ENCODE measurements at places on chromosomes 4 and X. TPM values are rescaled to one million over a fixed set of nuclear protein-coding genes. Genes with fewer than 3 reads are reported as not detected.

DNA sequence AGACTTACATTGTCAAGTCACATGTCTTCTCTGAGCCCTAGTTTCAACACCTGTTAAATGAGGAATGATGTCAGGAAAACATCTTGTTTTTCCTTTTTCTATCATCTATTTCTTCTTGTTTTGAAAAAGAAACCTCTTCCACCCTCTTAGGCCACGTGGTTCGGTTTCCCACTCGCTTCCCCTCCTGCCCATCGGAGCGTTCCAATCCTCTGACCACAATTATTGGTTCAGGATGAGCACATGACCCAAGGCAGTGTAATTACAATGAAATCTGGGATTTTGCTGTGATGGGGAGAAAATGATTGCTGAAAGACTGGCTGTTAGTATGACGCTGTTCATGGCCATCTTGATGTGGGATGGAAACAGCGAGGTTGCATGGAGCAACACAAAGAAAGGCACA is 186.7 kb downstream of the UNC5C start:
- no peaks in the 10 kb centered on the region for H3K27me3 ChIP-seq

DNA sequence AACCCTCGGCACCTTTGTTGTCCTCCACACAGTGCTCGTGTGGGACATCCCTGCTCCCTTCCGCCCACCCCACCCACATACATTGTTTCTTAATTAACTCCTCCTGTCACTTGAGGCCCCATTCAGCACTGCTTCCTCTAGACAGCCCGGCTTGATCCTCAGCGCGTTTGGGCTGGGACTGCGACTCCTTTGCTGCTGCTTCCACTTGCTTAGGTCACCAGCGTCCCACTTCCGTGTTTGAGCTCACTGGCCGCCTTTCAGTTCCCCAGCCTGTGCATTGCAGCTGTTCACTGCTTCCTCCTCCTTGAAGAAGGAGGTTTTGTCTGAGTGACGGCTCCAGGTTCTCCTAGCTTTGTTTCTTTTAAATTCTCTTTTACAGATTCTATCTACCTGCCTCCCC is 16.1 kb downstream of the RNF4 start:
- peak; percentile 57 for DNase-seq
- no peak overlapping the region for H3K27ac ChIP-seq
- H3K36me3 ChIP-seq: peaks cover 3% of the 10 kb centered on the region
- H3K27me3 ChIP-seq: no peaks in the 10 kb centered on the region
- peaks cover 12% of the 10 kb centered on the region for H3K4me1 ChIP-seq

DNA sequence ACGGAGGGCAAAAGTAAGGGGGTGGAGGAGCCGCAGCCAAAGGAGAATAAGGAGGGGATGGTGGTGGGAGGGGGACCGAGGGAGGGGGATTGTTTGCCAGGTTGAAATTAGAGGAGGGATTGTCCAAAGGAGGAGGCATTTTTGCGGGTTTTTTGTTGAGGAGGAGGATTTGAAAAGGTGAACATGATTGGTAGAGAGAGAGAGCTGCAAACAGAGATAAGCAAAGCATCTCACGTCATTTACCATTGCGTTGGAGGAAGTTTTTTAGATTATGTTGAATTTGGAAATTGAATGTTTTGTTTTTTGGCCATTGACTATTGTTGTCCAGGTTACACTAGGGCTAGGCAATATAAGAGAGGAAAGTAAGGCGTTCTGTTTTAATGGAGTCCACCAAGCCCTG is 54.5 kb upstream of the ABCB7 start:
- no peak for DNase-seq
- H3K27me3 ChIP-seq: no peaks in the 10 kb centered on the region
- no peaks in the 10 kb centered on the region for H3K36me3 ChIP-seq
- no peak overlapping the region for H3K4me3 ChIP-seq
- H3K4me1 ChIP-seq: no peaks in the 10 kb centered on the region
- H3K27ac ChIP-seq: no peak overlapping the region

DNA sequence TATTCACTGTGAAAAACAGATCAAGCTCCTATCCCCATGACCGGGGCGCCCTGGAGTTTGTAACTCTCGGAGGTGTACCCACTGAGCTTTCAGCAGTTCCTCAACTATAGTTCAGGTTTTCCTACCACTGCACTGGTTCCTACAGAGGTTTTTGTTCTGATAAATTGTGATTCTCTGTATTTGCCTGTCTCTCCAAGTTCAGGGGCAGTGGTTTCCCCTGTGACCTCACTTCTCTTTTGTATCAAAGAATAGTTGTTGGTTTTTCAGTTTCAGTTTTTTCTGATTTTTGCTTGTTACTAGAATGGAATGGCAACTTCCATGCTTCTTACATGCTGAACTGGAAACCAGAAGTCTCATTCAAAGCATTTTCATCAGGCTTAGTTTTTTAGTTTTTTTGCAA is 56.8 kb upstream of the PLS3 start:
- no peaks in the 10 kb centered on the region for H3K36me3 ChIP-seq
- H3K27me3 ChIP-seq: peaks cover 8% of the 10 kb centered on the region
- no peak overlapping the region for H3K4me3 ChIP-seq
- H3K27ac ChIP-seq: no peak overlapping the region
- H3K4me1 ChIP-seq: no peaks in the 10 kb centered on the region

DNA sequence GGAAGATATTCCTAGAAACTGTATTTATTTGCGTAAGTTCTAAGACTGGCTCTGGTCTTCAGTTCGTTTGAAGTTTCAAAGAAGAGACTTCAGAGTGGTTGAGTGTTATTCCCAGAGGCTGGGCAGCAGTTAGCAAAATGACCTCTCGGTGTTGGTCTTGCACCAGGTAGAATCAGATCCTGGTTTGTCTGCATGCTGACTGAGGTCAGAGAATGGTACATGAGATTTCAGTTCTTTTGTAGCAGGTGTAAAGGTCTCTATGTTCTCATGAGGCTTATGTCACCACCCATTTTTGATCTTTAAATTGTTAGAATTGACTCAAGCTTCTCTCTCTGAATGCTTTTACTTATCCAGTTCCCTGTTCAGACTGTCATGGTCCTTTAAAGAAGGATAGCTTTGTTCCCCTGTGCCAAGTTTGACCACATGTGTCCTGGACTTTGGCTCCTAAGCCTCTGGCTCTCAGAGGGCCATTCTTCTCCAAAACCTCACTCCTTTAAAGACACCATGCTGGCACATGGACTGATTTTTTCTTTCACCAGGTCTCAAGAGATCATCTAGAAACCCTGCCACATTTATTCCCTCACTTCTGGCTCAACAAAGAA is 355.8 kb upstream of the BOD1L1 start:
- DNase-seq: no peak
- no peaks in the 10 kb centered on the region for H3K36me3 ChIP-seq
- no peaks in the 10 kb centered on the region for H3K27me3 ChIP-seq
- H3K4me1 ChIP-seq: peaks cover 57% of the 10 kb centered on the region

GRCh38 chr4:151717314-151717713 is 43.5 kb downstream of the GATB start:
- no peaks in the 10 kb centered on the region for H3K27me3 ChIP-seq
- DNase-seq: no peak
- no peak overlapping the region for H3K4me3 ChIP-seq
- no peaks in the 10 kb centered on the region for H3K36me3 ChIP-seq

- H3K27ac ChIP-seq: peak overlapping the region; percentile 83
- peak overlapping the region; percentile 75 for H3K4me3 ChIP-seq
- no peaks in the 10 kb centered on the region for H3K27me3 ChIP-seq
- peaks cover 31% of the 10 kb centered on the region for H3K4me1 ChIP-seq
Observed at GRCh38 chr4:185204238-185204910, 574 bp upstream of the CFAP97 start.

GRCh38 chr4:183413234-183414200 is 30.9 kb upstream of the CDKN2AIP start:
- no peak overlapping the region for H3K4me3 ChIP-seq
- no peak overlapping the region for H3K27ac ChIP-seq
- no peaks in the 10 kb centered on the region for H3K36me3 ChIP-seq
- DNase-seq: no peak
- H3K4me1 ChIP-seq: no peaks in the 10 kb centered on the region

DNA sequence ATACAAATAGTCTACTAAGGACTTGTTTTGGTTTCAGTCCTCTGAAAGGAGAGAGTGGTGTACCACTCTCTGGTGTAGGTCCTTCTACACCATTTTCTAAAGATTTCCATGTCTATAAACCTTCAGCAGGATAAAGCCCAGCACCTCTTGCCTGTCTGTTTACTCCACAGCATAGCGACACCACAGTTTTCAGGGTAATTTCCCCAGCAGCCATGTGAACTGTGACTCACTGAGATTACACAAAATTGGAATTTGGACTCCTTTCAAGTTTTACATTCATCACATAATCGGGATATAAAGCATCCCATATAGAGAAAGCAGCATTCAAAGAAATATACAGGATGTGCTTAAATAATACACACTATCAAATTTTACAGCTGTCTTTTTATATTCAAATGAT is 229.6 kb downstream of the PRDM5 start:
- H3K4me1 ChIP-seq: peaks cover 15% of the 10 kb centered on the region
- DNase-seq: peak; percentile 53
- H3K4me3 ChIP-seq: no peak overlapping the region
- no peaks in the 10 kb centered on the region for H3K36me3 ChIP-seq

DNA sequence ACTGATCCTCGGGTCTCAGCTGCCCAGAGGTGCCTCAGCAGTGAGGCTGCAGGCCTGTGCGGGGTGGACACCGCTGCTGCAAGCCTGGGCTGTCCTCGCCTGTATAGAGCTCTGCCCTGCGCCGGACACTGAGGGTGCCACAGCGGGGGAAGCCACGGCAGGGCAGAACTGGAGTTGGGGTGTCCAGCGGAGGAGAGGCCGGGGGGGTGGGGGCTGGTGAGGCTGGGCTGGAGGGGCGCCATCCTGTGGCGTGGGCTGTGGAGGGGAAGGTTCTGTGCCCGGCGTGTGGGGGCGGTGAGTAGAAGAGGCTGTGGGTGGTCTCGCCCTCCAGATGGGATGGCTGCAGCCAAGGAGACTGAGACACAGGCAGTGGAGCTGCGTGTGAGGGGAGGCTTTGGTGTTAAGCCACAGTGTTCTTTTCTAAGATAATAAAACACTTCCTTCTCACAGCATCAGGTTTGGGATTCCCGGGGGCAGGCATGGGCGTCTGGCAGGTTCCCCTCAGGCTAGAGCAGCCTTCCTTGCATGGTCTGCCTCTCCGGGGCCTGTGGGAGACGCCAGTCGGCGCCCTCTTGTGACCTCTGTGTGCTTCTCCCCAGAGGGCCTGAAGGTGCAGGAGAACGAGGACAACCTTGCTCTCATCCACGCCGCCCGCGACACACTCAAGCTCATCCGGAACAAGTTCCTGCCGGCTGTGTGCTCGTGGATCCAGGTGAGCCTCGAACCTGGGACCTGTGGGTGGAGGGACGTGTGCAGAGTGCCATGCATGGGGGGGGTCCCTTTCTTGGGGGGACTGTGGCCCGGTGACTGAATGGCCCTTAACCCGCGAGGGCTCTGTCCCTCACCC is 7.4 kb downstream of the UVSSA start:
- H3K27ac ChIP-seq: no peak overlapping the region
- H3K36me3 ChIP-seq: peaks cover 22% of the 10 kb centered on the region
- no peak for DNase-seq

DNA sequence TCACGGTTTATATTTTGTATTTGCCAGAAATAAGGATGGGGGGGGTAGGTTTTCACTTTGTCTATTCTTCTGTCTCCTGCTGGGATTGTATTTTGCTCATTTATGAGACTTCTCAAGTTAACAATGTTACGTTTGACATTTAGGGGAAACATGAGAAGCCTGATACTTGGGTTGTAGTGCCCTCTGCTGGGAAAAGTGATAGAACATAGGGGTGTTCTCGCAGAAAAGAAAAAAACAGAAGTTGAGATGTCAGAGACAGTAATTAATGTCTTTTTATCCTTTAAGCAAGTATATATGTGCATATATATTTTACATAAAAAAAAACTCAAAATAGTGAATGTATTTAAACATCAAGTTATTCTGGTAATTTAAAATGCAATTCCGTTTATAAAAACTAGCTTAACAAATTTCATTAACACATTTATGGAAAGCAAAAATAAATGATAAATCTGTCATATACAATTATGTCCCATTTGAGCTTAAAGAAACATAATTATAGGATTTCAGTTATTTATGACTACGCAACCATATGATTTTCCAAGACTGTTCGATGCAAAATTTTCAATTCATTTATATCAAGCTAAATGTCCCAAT is 46.0 kb upstream of the TMPRSS11F start:
- no peaks in the 10 kb centered on the region for H3K36me3 ChIP-seq
- no peak overlapping the region for H3K27ac ChIP-seq
- no peaks in the 10 kb centered on the region for H3K27me3 ChIP-seq
- no peaks in the 10 kb centered on the region for H3K4me1 ChIP-seq
- no peak overlapping the region for H3K4me3 ChIP-seq
- peak; percentile 77 for DNase-seq

DNA sequence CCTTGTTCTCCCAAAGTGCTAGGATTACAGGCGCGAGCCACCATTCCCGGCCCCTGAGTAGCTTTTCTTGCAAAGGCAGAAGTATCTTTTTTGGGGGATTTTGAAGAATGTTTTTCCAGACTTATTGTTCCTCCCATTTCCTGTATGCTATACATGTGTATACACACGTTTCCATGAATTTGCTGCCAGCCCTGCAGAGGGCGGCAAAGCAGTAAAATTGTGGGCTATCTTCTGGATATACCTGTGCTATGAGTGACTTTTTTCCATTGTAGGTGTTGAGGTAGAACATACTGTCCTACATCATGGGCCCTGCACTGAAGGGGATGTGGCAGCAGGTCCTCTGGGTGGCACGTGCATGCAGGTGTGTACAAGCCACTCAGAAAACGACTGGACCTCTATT is 16.9 kb upstream of the MED28 start:
- peaks cover 53% of the 10 kb centered on the region for H3K36me3 ChIP-seq
- H3K4me1 ChIP-seq: no peaks in the 10 kb centered on the region
- H3K27ac ChIP-seq: no peak overlapping the region
- no peak for DNase-seq
- no peaks in the 10 kb centered on the region for H3K27me3 ChIP-seq

- peaks cover 7% of the 10 kb centered on the region for H3K27me3 ChIP-seq
- H3K36me3 ChIP-seq: no peaks in the 10 kb centered on the region
- H3K4me3 ChIP-seq: no peak overlapping the region
- no peak overlapping the region for H3K27ac ChIP-seq
- H3K4me1 ChIP-seq: no peaks in the 10 kb centered on the region
Observed at GRCh38 chr4:6410068-6410467, 62.3 kb downstream of the PPP2R2C start.

DNA sequence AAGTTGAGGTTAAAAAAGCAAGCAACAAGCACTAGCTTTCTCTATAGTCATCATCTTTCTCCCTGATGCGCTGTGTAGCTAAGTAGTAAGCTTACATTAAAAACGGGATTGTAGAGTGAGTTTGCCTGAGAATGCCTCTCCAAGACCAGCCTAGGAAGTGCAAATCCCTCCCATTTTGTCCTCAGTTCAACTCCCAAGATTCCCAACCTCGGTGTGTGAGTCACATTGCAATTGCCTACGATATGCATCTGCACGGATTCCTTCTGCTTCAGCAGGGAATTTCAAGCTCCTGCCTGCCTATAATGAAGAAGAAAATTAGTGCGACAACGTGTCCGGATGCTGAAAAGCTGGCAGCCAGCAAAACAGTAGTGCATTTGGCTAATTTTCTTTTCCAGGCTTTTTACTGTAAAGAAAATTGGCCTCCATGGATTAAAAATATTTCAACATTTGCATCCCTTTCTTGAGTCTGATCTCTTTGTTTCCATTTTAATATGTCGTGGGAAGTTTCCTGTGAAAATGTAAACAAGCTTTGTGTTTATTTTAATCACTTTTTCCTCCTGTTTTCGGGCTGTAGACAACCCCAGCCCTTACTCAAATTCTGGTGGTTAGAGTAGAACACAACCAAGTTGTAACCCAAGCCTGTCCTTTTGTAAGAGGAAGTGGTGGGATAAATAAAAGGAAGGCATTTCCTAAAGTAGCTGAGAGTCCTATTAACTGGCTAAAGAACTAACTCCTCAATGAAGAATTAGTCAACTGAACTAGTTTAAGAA is 58.4 kb upstream of the TET2 start:
- H3K4me1 ChIP-seq: peaks cover 28% of the 10 kb centered on the region
- H3K27ac ChIP-seq: peak overlapping the region; percentile 83
- no peaks in the 10 kb centered on the region for H3K36me3 ChIP-seq
- peak; percentile 54 for DNase-seq

Gene SLC25A53
- total RNA-seq: 7.6 TPM

Gene MXRA5
- 20.9 TPM for total RNA-seq

Gene PPP4R3C
- total RNA-seq: not detected

Gene RNF4
- total RNA-seq: 68.8 TPM

Gene ERVMER34-1
- not detected for total RNA-seq
